ENCODE measurements at places on chromosomes 12 and 14. TPM values are rescaled to one million over a fixed set of nuclear protein-coding genes. Genes with fewer than 3 reads are reported as not detected.

GRCh38 chr12:39736406-39736805 is 116.8 kb upstream of the ABCD2 start:
- H3K27me3 ChIP-seq = no peaks in the 10 kb centered on the region
- H3K36me3 ChIP-seq = peaks cover 4% of the 10 kb centered on the region
- no peaks in the 10 kb centered on the region for H3K4me1 ChIP-seq
- no peak overlapping the region for H3K4me3 ChIP-seq

GRCh38 chr12:13342971-13343370 is 146.4 kb downstream of the EMP1 start:
- no peak overlapping the region for H3K4me3 ChIP-seq
- H3K27ac ChIP-seq = no peak overlapping the region
- H3K27me3 ChIP-seq = peaks cover 43% of the 10 kb centered on the region
- peak; percentile 55 for DNase-seq

FGF23 gene
- not detected for total RNA-seq

GRCh38 chr14:94924189-94924588 is 154.3 kb upstream of the GSC start:
- H3K4me1 ChIP-seq = no peaks in the 10 kb centered on the region
- no peak overlapping the region for H3K27ac ChIP-seq
- H3K27me3 ChIP-seq = peaks cover 10% of the 10 kb centered on the region
- H3K36me3 ChIP-seq = no peaks in the 10 kb centered on the region
- H3K4me3 ChIP-seq = no peak overlapping the region
- no peak for DNase-seq

DNA sequence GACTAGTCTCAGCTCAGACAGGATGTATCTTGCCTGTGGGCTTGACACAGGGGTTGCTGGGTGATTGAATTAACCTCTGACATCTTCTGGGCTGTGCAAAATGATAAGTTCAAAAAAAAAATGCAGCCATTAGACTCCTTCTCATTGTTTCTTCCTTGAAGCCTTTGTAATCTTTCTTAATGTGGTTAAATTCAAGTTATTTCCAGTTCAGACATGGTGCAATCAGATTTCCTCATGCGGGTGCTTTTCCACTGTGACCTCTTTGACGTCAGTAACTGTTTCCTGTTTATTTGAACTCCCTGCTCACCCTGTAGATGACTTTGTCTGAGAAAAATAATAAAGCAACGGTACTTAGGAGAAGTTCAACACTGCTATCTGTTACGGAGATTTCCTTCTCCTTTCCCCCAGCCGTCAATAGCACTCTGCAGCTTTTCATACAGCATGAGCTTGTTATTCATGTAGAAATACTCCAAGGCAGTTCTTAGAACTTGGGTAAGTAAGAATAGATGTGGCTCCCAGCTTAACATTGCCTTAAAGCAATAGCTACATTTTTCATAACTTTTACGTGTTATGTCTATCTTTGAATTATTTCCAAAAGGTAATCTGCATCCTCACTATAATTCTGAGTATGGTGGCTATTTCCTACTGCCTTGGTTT is 155.5 kb downstream of the PRKCH start:
- H3K36me3 ChIP-seq = peaks cover 53% of the 10 kb centered on the region
- DNase-seq = peak; percentile 84
- peak overlapping the region; percentile 35 for H3K4me3 ChIP-seq
- peaks cover 92% of the 10 kb centered on the region for H3K4me1 ChIP-seq

- no peak overlapping the region for H3K4me3 ChIP-seq
- DNase-seq = no peak
Measured at GRCh38 chr12:53941750-53942149, 3.1 kb downstream of the HOXC13 start.

TSFM gene
- total RNA-seq = 45.8 TPM

ACOT4 gene
- 2.1 TPM for total RNA-seq

CATSPERB gene
- 0.14 TPM for total RNA-seq

DNA sequence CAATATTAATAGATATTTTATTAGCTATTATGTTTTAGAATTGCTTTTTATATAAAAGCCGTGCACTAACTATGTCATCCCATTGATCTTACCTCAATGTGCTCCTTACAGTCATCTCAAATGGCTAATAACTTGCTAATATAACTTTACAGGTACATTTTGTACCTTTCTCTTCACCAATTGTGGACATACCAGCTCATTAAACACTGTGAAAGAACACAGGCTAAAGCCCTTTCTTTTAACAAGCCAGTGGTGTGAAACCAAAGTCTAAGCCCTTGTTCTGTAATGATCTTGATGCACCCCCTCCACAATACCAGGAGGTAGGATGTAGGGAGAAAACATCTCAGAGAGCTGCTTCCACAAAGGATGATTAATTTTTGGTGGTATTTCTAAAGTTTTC is 675.3 kb upstream of the USP15 start:
- no peak overlapping the region for H3K27ac ChIP-seq
- H3K4me3 ChIP-seq = no peak overlapping the region
- H3K4me1 ChIP-seq = no peaks in the 10 kb centered on the region
- no peaks in the 10 kb centered on the region for H3K36me3 ChIP-seq
- DNase-seq = no peak
- H3K27me3 ChIP-seq = no peaks in the 10 kb centered on the region

GCN1 gene
- total RNA-seq = 126 TPM

DNA sequence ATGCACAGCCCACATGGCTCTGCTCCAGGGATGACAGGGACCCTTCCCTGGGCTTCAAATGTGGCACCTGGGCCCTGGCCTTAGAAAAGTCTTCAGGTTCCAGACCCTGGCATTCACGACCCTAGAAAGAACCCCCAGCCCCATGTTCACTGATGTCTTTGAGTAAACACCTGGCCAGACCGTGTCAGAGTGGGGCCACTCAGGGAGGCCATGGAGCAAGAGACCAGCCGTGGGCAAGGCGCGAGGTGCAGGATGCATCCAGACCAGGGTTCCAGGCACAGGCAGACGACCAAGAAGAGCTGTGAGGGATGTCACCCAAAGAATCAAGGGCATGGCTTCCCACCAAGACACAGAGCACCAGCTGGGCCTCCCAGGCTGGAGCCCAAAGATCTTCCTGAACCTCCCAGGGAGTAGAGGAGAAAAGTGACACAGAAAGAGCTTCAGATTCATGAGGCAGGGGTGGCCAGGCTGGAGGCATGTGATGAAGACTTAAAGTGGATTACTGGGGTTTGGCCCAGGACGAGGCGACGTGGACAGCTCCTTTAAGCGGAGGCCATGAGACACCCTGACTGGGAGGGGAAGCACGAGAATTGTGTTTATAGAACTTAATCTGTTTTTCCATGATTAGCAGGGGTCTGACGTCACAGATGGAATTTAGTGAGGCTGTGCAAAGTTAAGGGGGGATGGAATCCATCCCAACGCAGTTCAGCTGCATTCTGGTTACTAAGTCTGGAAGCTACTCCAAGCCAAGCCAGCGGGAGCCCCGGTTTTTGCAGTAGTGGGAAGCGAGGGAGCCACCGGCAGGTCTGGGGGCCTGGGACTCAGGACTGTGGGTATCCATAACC is 61.6 kb downstream of the ARL6IP4 start:
- DNase-seq = no peak
- no peaks in the 10 kb centered on the region for H3K36me3 ChIP-seq
- H3K4me3 ChIP-seq = no peak overlapping the region
- H3K27ac ChIP-seq = no peak overlapping the region

OR6C6 gene
- not detected for total RNA-seq

DNA sequence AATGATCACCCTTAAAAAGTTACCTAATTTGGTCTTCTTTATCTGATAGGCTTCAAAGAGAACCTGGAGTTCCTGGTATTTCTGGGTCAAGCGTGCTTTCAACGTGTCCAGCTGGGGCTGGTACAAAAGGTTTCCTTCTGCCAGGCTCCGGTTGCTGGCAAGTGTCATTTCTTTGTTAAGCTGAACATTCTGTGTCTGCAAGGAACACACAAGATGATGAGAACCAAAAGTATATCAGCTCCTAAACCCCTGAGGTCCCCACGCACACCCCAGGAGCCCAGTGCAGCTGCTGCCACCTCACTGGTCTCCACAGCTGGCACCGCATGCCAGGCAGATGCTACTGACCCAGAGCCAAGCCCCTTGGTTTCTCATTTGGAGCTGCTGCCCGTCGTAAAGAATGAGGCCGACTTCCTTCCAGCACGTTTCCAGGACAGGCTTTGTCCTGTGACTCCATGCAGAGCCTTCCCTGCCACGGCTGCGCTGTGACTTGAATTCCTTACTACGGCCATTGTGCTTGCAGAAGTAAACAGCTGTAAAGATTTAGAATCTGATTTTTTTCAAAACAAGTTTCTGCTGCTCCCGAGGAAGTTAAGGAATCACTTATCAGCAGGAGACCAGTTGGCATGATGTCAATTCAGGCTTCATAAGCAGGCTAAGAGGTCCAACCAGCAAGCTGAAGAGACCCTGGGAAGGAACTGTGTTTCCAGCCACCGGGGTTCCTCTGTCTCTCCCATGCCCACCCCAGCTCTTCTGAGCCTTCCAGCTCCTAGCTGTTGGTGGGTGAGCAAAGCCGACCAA is 24.9 kb downstream of the VPS37B start:
- H3K4me3 ChIP-seq = peak overlapping the region; percentile 60
- DNase-seq = no peak
- H3K27ac ChIP-seq = peak overlapping the region; percentile 76
- no peaks in the 10 kb centered on the region for H3K27me3 ChIP-seq

- no peak overlapping the region for H3K4me3 ChIP-seq
- H3K4me1 ChIP-seq = no peaks in the 10 kb centered on the region
Measured at GRCh38 chr12:70966996-70967790, 46.7 kb upstream of the PTPRR start.

NCKAP5L gene
- 1.4 TPM for total RNA-seq

GRCh38 chr14:52313903-52314594 is at the start of gene PTGER2:
Gene PTGER2, plus strand, starts transcription at chr14:52314312. Its CDS starts 237 bp downstream, at chr14:52314549.
- H3K4me3 ChIP-seq = peak within 1 kb of the TSS; percentile 100
- H3K27ac ChIP-seq = peak within 1 kb of the TSS; percentile 99
- H3K4me1 ChIP-seq = peaks cover 56% of the 10 kb centered on the region
- peak; percentile 97 for DNase-seq
- no peaks in the 10 kb centered on the region for H3K27me3 ChIP-seq
- H3K36me3 ChIP-seq = peaks cover 86% of the 10 kb centered on the region

DNA sequence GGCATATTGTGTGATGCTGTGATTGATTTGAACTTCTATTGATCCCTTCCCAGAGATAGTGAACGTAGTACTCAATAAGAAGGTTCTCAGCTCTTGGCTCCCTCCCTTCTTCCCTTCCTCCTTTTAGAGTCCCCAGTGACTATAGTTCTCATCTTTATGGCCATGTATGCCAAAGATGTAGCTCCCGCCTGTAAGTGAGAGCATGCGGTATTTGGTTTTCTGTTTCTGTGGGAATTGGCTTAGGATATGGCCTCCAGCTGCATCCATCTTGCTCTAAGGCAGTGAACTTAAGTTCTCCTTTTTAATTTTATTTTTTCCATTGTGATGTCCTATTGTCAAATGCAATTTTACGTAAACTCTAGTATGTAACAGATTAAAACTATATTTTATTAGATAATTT is 109.5 kb downstream of the AEBP2 start:
- peaks cover 22% of the 10 kb centered on the region for H3K4me1 ChIP-seq
- no peaks in the 10 kb centered on the region for H3K27me3 ChIP-seq
- peaks cover 4% of the 10 kb centered on the region for H3K36me3 ChIP-seq
- no peak overlapping the region for H3K4me3 ChIP-seq

DNA sequence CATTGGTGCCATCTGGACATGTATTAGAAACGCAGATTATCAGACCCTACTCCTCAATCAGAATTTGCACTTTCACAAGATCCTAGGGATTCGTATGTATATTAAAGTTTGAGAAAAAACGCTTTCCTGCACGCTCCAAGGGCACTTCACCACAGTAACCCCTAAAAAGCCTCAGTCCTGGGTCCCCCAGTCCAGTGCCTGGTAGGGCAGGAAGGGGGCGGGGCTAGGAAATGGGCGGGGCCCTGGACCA is 369 bp downstream of the DEPDC4 start:
- peak; percentile 97 for DNase-seq
- H3K27ac ChIP-seq = peak overlapping the region; percentile 98
- H3K4me3 ChIP-seq = peak overlapping the region; percentile 92

PAX9 gene
- not detected for total RNA-seq

DNA sequence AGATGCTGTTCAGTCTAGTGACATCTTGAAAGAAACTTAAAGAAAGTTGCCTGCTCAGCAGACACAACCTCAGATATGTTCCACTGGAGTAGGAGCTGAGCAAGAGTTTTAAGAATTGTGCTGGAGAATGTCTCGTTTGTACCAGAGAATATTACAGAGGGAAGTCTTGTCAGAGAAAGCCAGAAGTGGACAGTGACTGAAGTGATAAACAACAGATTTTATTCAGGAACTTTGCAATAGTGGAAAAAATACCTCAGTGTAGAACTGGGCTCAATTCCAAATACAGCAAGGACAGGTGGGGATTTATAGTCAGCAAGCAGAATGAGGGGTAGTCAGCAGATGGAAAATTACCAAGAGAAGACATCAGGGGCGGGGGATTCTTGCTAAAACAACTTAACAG is 18.6 kb downstream of the ZDHHC17 start:
- H3K27ac ChIP-seq = no peak overlapping the region
- H3K4me3 ChIP-seq = no peak overlapping the region
- H3K27me3 ChIP-seq = no peaks in the 10 kb centered on the region
- H3K4me1 ChIP-seq = peaks cover 7% of the 10 kb centered on the region

- DNase-seq = no peak
- no peaks in the 10 kb centered on the region for H3K27me3 ChIP-seq
- H3K36me3 ChIP-seq = no peaks in the 10 kb centered on the region
- H3K4me1 ChIP-seq = no peaks in the 10 kb centered on the region
- H3K4me3 ChIP-seq = no peak overlapping the region
Measured at GRCh38 chr14:75952489-75952888, 29.3 kb downstream of the TGFB3 start.

DNA sequence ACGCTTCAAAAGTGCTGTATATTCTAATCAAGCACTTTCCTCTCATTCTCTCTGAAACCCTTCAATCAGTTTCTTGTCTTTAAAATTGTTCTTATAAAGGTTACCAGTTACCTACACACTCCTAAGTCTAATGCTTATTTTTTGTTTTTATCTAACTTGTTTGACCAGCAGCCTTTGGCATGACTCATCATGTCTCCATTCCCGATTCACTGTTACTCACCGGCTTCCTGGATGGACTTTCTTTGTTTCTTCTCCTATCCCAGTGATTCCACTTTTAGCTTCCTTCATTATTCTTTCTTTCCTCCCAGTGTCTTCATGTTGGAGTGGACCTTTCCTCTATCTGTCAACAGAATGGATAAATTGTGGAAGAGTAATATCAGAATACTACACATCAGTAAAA is 368.6 kb upstream of the CCDC196 start:
- no peaks in the 10 kb centered on the region for H3K36me3 ChIP-seq
- no peak overlapping the region for H3K27ac ChIP-seq
- H3K4me3 ChIP-seq = no peak overlapping the region
- peaks cover 34% of the 10 kb centered on the region for H3K27me3 ChIP-seq

ZDHHC22 gene
- not detected for total RNA-seq

GRCh38 chr12:79422060-79422812 is 268.5 kb downstream of the PAWR start:
- H3K36me3 ChIP-seq = no peaks in the 10 kb centered on the region
- no peaks in the 10 kb centered on the region for H3K4me1 ChIP-seq
- no peak for DNase-seq
- no peak overlapping the region for H3K27ac ChIP-seq

MRPL51 gene
- 271 TPM for total RNA-seq

- no peak overlapping the region for H3K27ac ChIP-seq
- H3K4me1 ChIP-seq = no peaks in the 10 kb centered on the region
- H3K4me3 ChIP-seq = no peak overlapping the region
- DNase-seq = no peak
Measured at GRCh38 chr12:114334395-114334794, 71.5 kb downstream of the TBX5 start.

All from activated CD8-positive, alpha-beta memory T cell treated with anti-CD3 and anti-CD28 coated beads, Interleukin-2, amount 10 ng/mL, durations not matched to agents 7 days and 5 days (primary cell).